ENCODE measurements at places on chromosomes 1 and 21.

DNA sequence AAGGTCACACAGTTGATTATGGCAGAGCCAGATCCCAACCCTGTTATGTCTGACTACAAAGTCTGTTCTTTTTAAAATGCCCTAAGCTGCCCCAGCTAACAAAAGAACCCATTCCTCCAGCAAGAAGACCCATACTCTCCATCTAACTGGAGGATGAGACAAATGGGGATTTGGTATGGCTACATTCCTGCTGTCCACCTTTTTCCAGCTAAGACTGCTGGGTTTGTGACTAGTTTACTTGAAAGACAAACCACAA, 112.8 kb downstream of the KIAA0319L start:
- no peak for DNase-seq

DNA sequence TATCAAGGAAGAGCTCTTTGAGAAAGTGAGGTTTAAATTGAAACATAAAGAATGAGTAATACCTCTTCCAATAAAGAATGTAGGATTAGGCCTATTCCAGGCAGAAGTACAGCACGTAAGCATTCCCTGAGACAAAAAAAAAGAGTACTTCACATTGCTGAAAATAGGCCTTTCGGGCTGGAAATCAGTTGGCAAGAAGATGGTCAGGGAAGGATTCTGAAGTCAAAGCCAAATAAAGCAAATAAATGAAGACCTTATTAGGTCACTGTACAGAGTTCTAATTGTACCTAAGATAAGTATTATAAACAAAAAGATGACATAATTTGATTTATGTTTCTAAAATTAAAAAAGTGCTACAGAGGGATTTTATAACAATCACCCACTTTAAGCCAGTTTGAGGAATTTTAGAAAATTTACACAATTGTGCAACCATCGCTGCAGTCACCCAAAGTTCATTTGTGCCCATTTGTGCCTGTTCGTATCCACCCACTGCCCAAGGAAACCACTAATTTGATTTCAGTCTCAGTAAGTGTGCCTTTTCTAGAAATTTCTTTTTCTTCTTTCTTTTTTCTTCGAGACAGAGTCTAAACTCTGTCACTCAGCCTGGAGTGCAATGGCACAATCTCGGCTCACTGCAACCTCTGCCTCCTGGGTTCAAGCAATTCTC, 58.6 kb downstream of the FMO4 start:
- no peak for DNase-seq

DNA sequence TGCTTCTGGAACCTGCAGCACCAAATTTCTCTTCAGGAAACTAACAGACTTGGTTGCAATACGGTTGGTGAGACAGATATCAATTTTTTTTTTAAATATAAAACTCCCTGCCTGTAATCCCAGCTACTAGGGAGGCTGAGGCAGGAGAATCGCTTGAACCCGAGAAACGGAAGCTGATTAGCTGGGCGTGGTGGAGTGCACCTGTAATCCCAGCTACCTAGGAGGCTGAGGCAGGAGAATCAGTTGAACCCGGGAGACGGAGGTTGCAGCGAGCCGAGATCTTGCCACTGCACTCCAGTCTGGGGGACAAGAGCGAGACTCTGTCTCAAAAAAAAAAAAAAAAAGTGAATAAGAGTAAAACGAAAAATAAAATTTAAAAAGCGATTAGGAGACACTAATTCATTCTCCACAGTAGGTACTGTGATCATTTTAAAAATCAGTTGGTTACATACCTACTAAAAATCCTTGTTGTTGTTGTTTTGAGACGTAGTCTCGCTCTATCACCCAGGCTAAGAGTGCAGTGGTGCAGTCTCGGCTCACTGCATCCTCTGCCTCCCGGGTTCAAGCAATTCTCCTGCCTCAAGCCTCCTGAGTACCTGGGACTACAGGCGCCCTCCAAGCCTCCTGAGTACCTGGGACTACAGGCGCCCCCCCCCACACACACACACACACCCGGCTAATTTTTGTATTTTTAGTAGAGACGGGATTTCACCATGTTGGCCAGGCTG, 796 bp upstream of the RBM8A start:
- DNase-seq, result no peak

- DNase-seq, result no peak
These were observed 27.4 kb downstream of the POFUT2 start for GRCh38 chr21:45260191-45260825.

GRCh38 chr1:63319046-63320021, 3.0 kb upstream of the FOXD3 start:
- DNase-seq, result no peak

DNA sequence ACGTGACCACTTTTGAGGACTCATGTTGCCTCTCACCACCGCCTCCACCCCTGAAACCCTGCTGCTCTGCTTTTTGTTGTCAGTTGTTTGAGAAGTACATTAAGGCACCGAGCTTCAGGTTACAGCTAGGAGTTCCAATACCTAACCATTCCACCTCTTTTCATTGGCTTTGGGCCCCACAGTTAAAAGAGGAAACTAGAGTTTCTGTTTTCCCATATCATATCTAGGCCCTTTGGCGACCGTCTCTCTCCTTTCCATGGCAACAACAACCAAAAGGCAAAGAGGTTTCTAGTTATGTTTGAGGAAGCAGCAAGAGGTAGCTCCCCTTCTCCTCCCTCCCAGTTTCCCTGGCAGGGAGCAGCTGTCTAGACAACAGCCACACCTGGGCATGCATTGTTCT, 5.9 kb downstream of the ANKRD35 start:
- DNase-seq, result no peak

GRCh38 chr1:237108297-237109040, 66.5 kb downstream of the RYR2 start:
- no peak for DNase-seq

GRCh38 chr1:92203105-92203504, 14.6 kb upstream of the C1orf146 start:
- no peak for DNase-seq

GRCh38 chr1:161791904-161792655, 26.0 kb downstream of the ATF6 start:
- no peak for DNase-seq

GRCh38 chr1:156586892-156587477, 4.6 kb upstream of the NAXE start:
- no peak for DNase-seq

GRCh38 chr1:38686167-38686926, 173.2 kb downstream of the RRAGC start:
- no peak for DNase-seq

GRCh38 chr1:19469004-19469403, 16.3 kb downstream of the CAPZB start:
- DNase-seq, result no peak

DNA sequence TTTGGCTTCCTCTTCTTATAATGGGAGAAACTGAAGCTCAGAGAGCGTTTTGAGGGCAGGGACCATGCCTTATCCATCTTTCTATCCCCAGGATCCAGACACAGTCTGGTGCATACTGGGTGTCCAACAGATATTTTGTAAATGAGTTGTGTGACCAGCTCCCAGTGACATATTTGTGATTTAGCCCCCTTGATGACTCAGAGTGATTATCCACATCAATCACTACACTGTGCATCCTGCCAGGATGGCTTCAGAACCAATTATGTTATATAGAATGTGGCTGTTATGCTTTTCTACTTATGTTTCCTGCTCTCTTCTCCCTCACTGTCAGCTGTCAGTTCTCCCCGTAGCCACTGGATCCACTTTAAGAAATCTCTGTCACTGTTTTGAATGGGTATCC, 11.3 kb downstream of the OLFML3 start:
- no peak for DNase-seq

- no peak for DNase-seq
These were observed 68.4 kb downstream of the LRRC8D start for GRCh38 chr1:89889323-89889615.
